LHCN-M2 (cell line): ENCODE measurements at places on chromosomes 7 and 10.

- no peak for DNase-seq
Measured at GRCh38 chr10:87626422-87626892, 33.2 kb upstream of the PAPSS2 start.

GRCh38 chr10:680146-680545, 9.3 kb downstream of the DIP2C start:
- DNase-seq, result no peak

- no peak for DNase-seq
Measured at GRCh38 chr7:37259319-37259821, 189.3 kb downstream of the ELMO1 start.

DNA sequence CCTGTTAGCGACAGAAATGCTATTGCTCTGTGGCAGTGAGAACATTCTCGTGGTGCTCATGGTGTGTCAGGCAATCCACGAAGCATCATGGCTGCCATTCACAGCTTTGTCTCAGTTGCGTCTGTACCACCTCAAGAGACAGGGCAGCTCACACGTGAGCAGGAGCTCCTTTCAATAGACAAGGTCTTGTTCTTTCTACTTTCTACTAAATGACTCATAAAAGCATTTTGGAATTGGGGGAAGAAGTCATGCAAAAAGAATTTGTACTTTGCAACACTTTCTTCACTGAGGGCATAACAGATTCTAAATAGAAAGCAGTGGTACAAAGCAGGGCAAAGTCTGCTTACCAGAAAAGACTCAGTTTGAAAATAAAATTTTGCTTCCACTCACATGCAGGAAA, 638.5 kb downstream of the PHTF2 start:
- peak; percentile 91 for DNase-seq

GRCh38 chr10:23448802-23449570, 10.1 kb downstream of the OTUD1 start:
- peak; percentile 4 for DNase-seq

DNA sequence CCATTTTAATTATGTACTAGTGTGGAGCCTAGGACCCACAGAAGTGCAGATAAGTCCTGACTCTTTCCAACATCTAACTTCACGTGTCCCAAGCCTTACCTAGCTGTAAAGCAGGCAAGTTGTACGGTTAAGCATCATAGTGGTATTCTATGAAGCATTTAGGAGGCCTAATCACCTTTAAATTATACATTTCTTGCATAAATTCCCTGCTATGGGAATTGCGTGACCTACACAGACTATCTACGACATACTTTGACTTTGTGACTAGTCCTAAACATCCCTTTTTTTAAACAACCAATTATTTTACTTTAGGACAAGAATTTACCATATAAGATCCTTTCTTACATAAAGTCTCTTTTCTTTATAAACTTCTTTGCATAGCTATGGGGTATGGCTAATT, 37.7 kb upstream of the LRGUK start:
- peak; percentile 36 for DNase-seq

DNA sequence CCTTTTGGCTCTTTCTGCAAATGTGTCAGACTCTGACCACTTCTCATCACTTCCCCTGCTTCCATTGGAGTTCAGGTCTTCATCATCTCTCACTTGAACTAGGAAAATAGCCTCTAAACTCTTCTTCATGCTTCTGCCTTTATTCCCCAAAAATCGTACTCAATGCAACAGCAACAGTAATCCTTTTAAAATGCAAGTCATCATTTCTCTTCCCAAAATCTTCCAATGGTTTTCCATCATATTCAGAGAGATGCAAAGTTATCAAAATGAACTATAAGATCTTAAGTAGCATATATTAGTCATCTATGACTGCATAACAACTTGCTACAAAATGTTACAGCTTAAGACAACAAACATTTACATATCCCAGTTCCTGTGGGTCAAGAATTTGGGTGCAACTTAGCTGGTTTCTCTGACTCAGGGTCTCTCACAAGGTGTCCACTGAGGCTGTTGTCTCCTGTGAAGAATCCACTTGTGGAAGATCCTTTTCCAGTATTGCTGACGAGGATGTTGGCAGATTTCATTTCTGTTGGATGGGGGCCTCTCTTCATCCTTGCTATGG, 31.0 kb upstream of the ETV1 start:
- DNase-seq, result peak; percentile 43

DNA sequence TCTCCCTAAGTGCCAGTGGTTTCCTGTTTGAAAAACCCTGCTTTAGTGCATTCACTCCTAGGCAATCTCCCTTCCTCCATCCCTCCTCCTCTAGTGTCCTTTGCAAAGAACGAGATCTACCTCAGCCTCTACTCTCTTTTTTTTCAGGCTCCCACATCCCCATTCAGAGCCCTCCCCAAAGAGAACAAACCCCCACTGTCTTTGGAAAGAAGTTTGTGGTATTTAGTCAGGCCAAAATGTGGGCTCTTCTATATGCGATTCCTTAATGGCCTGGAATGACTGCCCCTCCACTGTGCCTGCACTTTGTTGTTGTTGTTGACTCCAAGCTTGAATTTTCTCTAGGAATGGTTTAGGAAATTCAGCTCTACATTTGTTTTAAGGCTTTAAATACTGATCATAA, 36.3 kb downstream of the PALS2 start:
- DNase-seq, result no peak

DNA sequence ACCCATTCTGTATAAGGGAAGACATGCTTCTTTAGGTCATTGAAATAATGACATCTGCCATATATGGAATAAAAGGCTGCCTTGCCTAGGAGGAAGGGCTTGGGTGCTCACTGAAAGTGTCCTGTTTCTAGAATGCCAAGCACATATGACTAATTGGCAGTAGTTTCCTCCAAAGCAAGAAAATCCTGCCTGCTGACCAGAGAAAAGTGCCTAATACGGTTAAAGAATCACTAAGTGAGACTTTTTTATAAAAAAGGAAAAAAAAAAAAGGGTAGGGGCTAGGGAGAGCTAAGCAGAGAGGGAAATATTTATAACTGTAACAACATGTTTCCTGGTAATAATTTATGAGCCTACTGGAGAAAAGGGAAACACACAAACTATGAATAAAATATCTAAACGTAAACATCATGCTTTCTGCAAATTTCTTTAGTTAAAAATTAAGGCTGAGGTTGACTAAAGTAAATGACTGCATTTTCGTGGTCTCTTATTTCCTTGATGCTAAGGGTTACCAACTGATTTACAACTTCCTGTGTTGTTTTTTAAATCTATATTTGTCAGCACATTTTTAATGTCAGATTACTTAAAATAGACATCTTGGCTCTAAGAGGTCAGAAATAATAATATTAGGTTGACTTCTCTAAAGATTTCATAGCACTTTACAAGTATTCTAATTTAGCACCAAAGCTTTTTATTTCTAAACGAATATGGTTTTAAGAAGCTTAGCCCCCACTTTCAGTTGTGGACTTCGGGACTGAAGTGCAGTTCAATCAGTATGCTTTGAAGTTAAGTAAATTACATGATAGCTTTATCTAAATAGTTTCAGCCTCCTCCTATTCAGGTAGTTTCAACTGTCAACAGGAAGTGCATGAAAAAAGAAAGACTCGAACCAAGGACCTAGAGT, 89.6 kb downstream of the CABCOCO1 start:
- DNase-seq, result peak; percentile 79

- no peak for DNase-seq
Measured at GRCh38 chr7:157432957-157433576, 96.3 kb downstream of the DNAJB6 start.

DNA sequence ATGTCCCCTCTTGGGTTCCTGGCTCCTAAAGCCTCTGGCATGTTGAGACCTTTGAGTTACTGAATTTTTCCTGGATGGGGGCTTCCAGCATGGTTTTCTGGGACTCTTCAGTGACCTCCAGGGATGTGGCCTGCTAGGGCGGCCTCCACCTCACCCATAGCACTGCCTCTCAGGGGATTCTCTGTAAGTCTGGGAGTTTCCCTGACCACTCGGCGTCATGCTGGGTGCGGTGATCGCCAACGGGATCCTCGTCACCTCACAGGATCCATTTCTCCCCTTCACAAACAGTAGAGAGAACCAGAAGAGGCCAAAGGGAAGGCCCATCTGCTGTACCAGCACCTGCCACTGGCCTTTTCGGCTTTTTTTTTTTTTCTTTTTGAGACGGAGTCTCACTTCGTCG, 84.3 kb downstream of the NPTX2 start:
- no peak for DNase-seq

- DNase-seq, result no peak
Measured at GRCh38 chr7:89458114-89458513, 662.6 kb upstream of the TEX47 start.
